Omental fat pad (tissue), 4 donors: ENCODE measurements at places on chromosomes 1 and 21.

GRCh38 chr1:67726224-67726623 is 41.2 kb downstream of the GADD45A start:
- DNase-seq = no peak

GRCh38 chr1:107786203-107786845 is 178.7 kb downstream of the VAV3 start:
- DNase-seq = no peak

GRCh38 chr1:180358649-180359048 is 128.6 kb downstream of the LHX4 start:
- no peak for DNase-seq

DNA sequence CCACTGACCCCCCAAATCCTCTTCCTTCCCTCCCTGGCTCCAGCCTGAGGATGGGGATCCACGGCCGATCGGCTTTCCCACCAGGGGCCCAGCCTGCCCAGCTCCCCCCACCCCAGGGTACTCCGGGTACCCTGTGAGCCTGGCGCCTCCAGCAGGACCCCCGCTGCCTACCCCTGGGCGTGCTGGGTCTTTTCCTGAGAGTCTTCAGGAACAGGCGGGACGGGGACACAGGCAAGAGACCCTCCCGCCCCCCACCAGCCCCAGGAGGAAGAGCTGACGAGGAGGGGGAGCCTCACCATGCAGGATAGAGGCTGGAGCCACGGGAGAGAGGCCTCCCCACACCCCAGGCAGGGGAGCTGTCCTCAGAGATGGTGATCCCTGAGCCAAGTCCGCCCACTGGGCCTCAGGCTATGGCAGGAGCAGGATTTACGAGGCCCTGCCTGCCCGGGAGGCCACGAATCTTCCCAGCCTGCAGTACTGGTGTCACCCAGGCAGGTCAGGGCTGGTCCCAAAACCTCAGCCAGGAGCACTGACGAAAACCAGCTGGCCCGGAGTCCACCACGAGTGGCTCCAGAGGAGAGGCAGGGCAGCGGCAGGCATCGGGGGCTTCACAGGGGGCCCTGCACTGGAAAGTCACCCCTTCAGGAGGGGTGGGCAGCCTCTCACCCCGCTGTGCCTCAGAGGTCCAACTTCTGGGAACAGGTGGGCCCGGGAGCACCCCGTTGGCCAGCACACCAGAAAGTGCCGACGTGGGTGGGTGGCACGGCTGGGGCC is 58.0 kb downstream of the MEGF6 start:
- no peak for DNase-seq

GRCh38 chr21:38819719-38820159 is 14.0 kb downstream of the ETS2 start:
- no peak for DNase-seq

DNA sequence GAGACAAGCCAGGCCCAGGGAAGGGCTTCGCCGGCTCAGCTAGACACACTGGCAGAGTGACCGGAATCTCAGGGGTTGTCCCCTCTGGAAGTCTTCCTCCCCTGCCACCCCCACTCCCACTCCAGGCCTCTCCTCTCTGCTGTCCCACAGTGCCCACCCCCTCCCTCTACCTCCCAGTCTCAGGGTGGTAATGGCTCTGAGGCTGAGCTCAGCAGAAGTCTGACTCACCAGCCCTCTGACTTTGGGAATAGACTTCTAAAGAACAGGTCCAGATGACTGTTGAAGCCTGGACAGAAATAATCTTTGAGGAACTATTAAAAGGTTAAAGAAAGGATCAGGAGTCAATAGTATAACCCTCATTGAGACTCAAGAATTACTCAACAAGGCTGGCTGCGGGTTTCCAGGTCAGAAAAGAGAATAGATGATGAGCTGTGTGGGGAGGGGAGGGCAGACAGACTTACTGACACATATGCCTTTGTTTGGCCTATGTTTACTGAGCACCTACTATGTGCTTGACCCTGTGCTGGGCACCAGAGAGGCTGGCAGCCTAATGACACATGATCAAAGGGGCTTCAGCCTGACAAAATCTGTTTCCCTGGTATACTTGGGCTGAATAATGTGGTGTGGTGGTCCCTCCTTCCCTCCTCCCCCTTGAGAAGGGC is 8.2 kb downstream of the HCRTR1 start:
- no peak for DNase-seq

DNA sequence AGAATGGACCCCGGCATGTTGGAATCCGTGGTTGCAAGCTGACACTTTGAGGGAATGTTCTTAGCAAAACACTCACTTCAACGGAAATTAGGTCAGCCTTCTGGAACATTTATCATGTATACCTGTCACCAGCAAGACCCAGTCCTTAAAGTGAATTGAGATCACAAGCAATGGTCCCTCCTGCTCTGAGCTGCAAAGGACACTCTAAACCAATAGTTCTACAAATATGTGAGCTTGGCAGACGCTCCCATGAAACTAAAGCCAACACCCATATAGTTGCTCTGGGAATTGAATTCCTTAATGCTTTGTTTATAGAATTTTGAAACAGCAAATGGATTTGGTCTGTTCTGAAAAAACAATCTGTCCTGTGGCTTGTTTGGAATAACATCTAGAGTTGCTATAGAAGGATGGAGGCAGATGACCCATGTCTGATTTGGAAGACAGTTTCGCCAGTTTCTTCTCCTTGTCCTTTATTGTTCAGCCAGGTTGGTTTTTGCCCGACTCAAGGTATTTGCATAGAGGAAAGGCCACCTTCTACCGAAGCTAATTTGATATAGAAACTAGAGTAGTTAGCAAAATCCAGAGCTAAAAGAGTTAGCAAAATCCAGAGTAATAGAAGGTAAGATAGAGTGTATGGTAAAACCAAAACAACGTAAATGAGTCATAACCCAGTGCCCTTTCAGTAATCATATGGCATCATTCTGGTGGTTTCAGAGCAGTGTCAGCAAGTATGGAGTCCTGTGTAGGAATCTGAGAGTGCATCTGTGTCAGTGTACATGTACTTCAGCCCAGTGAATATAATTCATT is 236.2 kb downstream of the NFIA start:
- DNase-seq = no peak

DNA sequence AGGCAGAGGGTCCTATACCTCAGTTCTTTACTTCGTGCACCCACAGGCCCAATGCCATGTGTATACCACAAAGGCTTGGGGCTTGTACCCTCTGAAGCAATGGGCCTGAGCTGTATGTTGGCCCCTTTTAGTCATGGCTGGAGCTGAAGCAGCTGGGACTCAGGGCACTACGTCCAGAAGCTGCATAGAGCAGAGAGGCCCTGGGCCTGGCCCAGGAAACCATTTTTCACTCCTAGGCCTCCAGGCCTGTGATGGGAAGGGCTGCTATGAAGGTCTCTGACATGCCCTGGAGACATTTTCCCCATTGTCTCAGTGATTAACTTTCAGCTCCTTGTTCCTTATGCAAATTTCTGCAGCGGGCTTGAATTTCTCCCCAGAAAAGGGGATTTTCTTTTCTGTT is 48.1 kb upstream of the VTCN1 start:
- DNase-seq = no peak

DNA sequence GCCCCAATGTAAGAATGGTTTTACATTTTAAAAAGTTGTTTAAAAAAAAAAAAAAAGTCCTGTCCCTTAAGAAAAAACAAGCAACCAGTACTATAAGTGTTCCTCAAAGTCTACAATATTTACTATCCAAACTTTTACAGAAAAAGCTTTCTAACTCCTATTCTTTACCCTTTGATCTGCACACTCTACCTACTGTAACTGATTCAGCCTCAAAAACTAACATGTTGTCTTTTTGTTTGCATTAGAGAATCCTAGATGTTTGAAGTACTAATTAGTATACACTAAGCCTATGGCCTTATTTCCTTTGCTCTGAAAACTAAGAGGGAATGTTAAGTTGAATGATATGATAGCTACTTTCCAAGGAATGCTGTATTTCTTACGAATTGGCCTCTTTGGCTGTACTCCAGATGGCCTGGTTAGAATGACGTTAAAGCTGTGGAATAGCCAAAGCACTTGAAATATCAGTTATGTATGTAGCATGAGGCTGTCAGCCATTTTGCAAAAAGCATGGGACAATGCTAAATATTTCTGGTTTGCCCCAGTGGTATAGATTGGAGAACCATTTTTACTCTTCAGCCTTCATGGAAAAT is 234.8 kb downstream of the GPR52 start:
- DNase-seq = no peak

GRCh38 chr1:24735509-24736375 is 9.5 kb upstream of the CLIC4 start:
- DNase-seq = no peak

DNA sequence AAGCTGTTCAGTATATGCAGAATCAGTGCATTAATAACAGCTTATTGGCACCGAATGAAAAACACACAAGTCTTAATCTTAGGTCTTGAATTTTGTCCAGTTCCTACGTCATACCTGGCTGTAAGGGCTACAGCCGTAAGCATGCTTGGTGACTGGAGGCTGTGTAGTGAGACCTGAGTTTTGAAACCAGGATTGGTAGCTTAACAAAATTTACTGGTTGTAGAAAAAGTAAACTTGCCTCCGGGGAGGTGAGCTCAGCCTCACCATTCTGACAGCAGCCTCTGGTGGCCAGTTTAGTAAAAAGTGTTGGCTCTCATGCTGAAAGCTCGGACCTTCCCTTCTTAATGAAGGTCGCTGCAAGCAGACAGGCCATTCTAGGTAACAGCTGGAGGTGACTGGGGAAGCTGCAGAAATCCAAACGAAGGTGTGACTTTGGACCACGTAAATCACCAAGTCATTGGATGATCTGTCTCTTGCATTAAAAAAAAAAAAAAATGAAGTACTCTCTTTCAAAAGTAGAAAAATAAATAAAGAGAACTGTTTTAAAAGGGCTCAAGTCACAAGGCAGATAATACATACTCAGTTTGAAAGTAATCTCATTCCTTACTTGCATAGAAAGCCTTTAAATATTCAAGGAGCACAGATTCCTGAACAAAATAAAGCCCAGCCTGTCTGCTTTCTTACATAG is 48.9 kb downstream of the HLCS start:
- no peak for DNase-seq

- DNase-seq = no peak
Measured at GRCh38 chr1:84896279-84896678, 3.3 kb upstream of the LPAR3 start.

DNA sequence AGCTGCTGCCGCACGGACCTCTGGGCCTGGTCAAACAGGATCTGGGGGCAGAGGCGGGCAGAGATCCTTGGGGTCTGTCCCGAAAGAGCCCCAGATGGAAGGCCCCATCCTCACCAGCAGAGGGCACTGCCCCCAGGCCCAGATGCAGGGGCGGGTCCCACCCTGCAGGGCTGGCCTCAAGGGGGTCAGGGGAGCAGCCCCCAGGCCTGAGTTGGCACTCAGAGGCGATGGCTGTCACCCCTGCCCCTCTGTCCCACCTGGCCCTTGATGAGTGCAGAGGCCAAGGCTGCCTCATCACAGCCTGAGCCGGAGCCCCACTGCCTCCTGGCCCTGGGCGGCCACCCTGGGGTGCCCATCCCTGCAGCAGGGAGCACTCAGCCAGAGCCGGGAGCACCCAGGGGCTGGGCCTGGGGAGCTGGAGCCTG is 5.7 kb downstream of the ACAP3 start:
- DNase-seq = no peak

DNA sequence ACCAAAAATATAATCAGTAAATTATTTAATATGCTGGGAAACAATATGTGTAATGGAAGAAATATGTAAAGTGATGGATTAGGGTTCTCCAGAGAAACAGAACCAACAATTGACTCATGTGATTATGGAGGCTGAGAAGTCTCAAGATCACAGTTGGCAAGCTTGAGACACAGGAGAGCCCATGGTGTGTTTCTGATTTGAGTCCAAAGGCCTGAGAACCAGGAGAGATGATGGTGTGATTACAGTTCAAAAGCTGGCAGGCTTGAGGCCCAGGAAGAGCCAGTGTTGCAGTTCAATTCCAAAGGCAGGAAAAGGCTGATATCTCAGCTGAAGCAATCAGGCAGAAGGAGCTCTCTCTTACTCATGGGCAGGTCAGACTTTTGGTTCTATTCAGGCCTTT is 138.8 kb upstream of the NBPF11 start:
- no peak for DNase-seq

- DNase-seq = no peak
Measured at GRCh38 chr1:230754796-230755195, 7.6 kb downstream of the CAPN9 start.

DNA sequence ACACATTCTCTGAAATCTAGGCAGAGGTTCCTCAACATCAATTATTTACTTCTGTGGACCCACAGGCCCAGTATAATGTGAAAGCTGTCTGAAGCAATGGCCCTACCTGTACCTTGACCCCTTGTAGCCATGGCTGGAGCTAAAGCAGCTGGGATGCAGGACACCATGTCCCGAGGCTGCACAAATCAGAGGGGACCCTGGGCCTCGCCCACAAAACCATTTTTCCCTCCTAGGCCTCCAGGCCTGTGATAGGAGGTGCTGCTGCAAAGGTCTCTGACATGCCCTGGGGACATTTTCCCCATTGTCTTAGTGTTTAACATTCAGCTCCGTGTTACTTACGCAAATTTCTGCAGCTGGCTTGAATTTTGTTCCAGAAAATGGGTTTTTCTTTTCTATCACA is 110.5 kb downstream of the BRINP3 start:
- no peak for DNase-seq

DNA sequence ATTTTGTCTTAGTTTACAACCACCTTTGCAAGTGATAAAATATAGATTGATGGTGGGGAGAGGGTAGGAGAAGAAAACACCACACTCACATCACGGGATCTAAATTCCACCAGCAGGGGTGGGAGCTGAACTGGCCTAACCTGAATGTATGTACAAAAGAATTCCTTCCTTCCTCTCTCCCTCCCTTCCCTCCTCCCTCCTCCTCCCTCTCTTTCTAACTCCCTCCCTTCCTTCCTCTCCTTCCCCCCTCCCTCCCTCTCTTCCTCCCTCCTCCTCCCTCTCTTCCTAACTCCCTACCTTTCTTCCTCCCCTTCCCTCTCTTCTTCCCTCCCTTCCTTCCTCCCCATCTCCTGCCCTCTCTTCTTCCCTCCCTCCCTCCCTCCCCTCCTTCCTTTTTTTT is 40.2 kb downstream of the HIVEP3 start:
- no peak for DNase-seq

DNA sequence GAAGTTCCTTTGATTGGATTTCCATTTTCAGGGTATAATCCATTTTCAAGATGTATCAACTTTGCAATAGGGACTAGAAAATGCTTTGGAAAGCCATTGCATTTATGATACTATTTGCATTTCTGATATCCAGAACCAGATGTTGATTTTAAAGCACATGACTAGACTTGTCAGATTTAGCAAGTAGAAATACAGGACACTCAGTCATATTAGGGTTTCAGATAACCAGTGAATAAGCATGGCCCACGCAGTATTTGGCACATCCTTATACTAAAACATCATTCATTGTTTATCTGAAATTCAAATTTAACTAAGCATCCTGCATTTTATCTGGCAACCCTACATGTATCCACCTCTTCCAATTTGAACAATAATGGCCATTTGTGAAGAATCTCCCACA is 113.3 kb upstream of the DPT start:
- no peak for DNase-seq

- no peak for DNase-seq
Measured at GRCh38 chr1:236120721-236121153, 21.6 kb upstream of the GPR137B start.

- DNase-seq = no peak
Measured at GRCh38 chr1:18849261-18849711, 10.2 kb downstream of the TAS1R2 start.
